ENCODE measurements at places on chromosomes 5 and 9. TPM values are rescaled to one million over a fixed set of nuclear protein-coding genes. Genes with fewer than 3 reads are reported as not detected.

The CDH6 gene
- not detected for polyA plus RNA-seq

The ANKRD34B gene
- polyA plus RNA-seq, result not detected

The ZCCHC10 gene
- polyA plus RNA-seq, result 47.2 TPM

The BTNL3 gene
- 0.44 TPM for polyA plus RNA-seq

The ZFP37 gene
- polyA plus RNA-seq, result 0.09 TPM

The ENTREP1 gene
- polyA plus RNA-seq, result not detected

The RLN1 gene
- not detected for polyA plus RNA-seq

The RAB3C gene
- not detected for polyA plus RNA-seq

Data from K562 (cell line).